ENCODE measurements at places on chromosomes 5 and 9. TPM values are rescaled to one million over a fixed set of nuclear protein-coding genes. Genes with fewer than 3 reads are reported as not detected.

Gene IL5
- not detected for total RNA-seq

Gene IFNA13
- total RNA-seq: not detected

Gene SLF1
- total RNA-seq: 5.9 TPM

Gene F2RL1
- total RNA-seq: 64.2 TPM

Gene HACD4
- 0.56 TPM for total RNA-seq

Gene GLRA1
- not detected for total RNA-seq

Gene ZNG1E
- total RNA-seq: 35.3 TPM

Gene XRCC4
- total RNA-seq: 9.6 TPM

Gene PCDHB14
- total RNA-seq: 1.6 TPM

Gene PTTG1
- 108 TPM for total RNA-seq

Gene STK32A
- 0.38 TPM for total RNA-seq

Gene TSC1
- total RNA-seq: 29.7 TPM

Gene DIPK1B
- total RNA-seq: 100 TPM

Gene SHISAL2B
- not detected for total RNA-seq

Gene ASS1
- 4.2 TPM for total RNA-seq

Gene HTR4
- total RNA-seq: not detected

Gene SNCAIP
- 14.4 TPM for total RNA-seq

Gene ITGA1
- 6.6 TPM for total RNA-seq

Gene CSF1R
- not detected for total RNA-seq

Gene SLC6A19
- not detected for total RNA-seq

Gene MVB12B
- 1.7 TPM for total RNA-seq

Gene TRPM3
- 1.1 TPM for total RNA-seq

Gene FBP2
- not detected for total RNA-seq

Gene FAM221B
- total RNA-seq: not detected

Gene MAP1B
- 109 TPM for total RNA-seq

Gene PCDHA6
- total RNA-seq: 0.56 TPM

Gene C6
- total RNA-seq: not detected

Gene ADGRV1
- total RNA-seq: 0.56 TPM
